ENCODE measurements at places on chromosomes 6 and 20. TPM values are rescaled to one million over a fixed set of nuclear protein-coding genes. Genes with fewer than 3 reads are reported as not detected.

Gene HLA-F
- total RNA-seq, result 32.3 TPM

Gene LY6G5C
- 1.8 TPM for total RNA-seq

Gene ZSCAN23
- 1.2 TPM for total RNA-seq

Gene ANKEF1
- total RNA-seq, result 1.3 TPM

Gene TGM2
- total RNA-seq, result 473 TPM

Gene ADGRG6
- total RNA-seq, result 3.8 TPM
